WERI-Rb-1 (cell line): ENCODE measurements at places on chromosomes 5 and 9.

- DNase-seq = no peak
Observed at GRCh38 chr5:852431-853401, 1.9 kb upstream of the ZDHHC11 start.

DNA sequence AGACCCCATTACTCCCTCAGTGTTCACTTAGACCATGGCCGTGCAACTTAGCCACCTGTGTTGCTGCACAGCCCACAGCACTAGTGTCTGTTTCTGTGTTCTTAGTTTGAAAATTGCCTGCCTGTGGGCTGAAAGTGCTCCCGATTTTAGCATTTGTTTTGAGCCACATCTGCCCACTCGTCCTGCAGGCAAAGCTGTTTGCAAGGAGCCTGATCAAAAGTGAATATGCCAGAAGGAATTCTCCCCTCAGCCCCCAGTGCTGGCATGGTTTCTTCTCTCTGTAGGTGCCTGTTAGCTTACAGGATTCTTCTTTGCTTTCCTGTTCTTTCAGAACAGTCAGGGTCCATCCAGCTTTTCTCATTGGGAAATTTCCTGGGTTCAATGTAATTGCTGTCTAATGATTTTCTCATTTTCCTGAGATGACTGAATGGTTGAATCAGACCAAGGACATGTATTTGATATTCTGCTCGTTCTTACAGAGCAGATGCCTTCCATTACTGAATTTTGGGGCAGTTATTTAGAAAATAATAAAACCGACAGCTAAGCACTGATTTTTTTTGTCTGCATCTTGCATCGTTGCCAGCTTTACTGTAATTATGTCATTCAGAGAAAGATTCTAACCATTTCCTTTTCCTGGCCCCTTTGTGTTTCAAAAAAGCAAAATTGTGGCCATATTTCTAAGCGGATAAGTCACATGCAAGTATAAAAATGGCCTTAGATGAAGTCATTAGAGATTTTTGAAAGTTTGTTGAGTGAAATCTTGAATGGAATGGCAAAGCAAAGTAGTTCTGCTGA lies 111.1 kb upstream of the CKMT2 start:
- DNase-seq = no peak

DNA sequence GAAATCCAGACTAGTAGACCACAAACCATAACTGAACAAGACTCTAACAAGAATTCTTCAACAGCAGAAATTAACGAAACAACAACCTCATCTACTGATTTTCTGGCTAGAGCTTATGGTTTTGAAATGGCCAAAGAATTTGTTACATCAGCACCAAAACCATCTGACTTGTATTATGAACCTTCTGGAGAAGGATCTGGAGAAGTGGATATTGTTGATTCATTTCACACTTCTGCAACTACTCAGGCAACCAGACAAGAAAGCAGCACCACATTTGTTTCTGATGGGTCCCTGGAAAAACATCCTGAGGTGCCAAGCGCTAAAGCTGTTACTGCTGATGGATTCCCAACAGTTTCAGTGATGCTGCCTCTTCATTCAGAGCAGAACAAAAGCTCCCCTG lies 68.6 kb downstream of the VCAN start:
- no peak for DNase-seq

- DNase-seq = no peak
Observed at GRCh38 chr5:153136910-153137614, 353.4 kb upstream of the GRIA1 start.

GRCh38 chr9:129126749-129127618 lies 15.8 kb downstream of the PTPA start:
- DNase-seq = peak; percentile 62

GRCh38 chr5:871596-872298 lies 20.9 kb downstream of the BRD9 start:
- DNase-seq = no peak

DNA sequence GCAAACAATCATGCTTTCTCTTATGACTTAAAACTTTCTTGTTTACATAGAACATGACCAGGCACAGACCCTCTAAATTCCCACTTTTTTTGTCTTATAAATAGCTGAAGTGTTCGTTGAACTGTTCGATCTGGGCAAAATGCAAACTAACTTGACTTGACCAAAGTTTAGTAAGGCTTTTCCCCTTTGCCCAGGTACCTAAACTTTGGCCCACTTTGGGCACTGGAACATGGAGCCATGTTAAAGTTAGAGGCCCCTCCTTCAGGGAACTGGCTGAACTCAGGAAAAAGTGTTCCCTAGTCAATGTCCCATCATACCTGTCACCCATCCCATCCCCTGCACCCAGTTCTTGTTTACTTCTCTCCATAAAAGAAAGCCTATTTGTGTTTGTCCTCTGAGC lies 9.4 kb upstream of the AMACR start:
- no peak for DNase-seq

DNA sequence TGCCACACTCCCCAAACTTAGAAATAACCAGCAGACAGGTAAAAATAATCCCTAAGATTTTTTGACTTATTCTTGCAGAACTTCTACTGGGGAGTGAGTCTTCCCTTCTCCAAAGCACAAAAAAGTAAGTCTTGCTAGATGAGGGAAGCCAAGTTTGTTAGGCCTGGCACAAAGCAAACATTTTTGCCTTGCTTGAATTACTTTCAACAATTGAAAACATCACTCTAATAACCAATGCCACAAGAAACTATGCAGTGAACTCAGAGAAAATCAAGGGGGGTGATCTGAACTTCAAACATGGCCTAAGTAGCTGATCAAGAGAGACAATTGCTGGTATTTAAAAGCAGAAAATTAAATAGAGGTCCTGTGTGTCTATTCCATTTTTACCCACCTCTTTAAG lies 123.6 kb upstream of the SLC1A3 start:
- DNase-seq = no peak

DNA sequence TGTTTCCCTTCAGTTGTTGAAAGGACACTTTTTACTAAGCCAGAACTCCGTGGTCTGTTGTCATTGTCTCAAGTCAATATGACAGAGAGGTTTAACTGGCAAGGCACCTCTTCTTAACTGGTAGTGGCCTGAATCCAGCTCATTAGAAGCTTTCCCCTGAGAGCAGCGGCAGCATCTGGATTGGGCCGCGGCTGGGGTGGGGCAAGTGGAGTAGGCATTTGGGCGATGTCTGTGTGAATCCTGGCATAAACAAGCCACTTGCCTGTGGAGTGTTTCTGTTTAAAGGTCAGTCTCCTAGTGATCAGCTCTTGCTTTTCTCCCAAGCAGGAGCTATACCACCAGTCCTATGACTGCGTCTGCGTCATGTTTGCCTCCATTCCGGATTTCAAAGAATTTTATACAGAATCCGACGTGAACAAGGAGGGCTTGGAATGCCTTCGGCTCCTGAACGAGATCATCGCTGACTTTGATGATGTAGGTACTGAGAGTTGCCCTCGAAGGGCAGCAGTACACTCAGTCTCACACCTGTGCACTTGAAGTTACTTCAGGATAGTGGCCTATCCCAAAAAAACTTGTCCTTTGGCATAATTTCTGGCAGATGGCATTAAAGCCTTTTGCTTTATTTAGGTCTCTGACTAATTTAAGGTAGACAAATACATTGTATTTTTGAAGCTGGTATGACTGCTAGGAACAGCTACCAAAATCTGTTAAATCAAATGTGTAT lies 48.9 kb downstream of the CFAP90 start:
- DNase-seq = no peak

- DNase-seq = peak; percentile 77
Observed at GRCh38 chr9:127705577-127706379, 1.0 kb upstream of the CFAP157 start.

- no peak for DNase-seq
Observed at GRCh38 chr5:170427672-170428236, 38.6 kb upstream of the KCNMB1 start.

GRCh38 chr5:148374690-148375360 lies 8.9 kb upstream of the FBXO38 start:
- DNase-seq = peak; percentile 72

DNA sequence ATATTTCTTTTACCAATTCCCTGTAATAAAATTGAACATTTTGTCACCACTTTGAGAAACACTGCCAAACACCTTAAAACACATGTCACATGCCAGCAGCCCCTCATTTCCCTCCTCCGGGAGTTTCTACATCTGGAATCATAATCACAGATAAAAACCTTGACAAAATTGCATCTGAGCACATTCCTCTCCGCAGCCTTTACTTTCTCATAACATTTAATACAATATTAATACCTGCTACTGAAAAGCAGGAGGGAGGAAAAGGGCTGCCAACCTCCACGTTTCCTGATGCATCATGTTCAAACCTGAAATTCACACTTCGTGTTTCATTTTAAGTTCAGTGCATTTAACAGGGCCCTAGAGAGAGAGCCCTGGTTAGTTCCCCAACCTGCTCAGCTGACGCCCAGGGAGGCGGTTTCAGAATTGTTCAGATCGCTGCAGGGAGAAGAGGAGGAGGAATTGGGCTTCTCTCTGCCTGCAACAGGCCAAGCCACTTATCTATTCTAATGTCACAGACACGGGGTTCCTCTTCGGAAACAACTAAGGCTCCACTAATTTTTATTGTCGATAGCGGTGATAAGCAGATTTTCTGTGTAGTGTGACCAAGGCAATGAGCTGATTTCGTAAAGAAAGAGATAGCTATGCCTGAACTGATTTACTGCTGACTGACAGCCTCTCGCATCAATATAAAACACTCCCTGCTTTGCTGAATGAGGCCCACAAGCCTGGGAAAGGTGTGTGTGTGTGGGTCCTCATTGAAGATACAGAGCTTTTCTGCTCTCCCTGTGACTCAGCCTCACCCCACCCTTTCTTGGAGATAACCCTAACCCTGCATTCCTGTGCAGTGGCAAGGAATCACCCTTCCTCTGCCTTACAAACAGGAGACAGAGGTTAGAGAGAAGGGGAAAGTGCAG lies 4.9 kb upstream of the LHX2 start:
- no peak for DNase-seq

GRCh38 chr9:134517069-134517680 lies 124.4 kb upstream of the COL5A1 start:
- no peak for DNase-seq

- no peak for DNase-seq
Observed at GRCh38 chr9:28539434-28540070, 966.3 kb upstream of the C9orf72 start.

GRCh38 chr5:60810438-60811085 lies 33.5 kb downstream of the ELOVL7 start:
- no peak for DNase-seq

DNA sequence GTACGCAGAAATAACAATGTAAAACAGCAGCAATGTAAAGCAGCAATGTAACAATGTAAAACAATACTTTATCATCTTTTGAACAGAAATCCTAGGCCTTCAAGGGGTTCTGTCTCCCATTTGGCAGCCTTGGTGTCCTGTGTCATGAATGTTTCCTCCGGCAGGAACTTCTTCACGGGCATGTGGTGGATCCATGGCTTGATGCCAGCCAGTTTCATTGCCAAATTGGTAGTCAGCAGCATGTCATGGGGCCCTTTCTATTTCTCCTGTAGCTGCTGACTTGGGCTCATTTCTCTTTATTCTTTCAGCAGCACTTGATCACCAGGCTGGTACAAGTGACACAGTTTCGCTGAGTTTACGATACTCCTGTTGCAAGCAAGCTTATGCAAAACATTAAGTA lies 275.3 kb downstream of the HTR1A start:
- no peak for DNase-seq

GRCh38 chr5:165152058-165152457 lies 1646.6 kb downstream of the MAT2B start:
- DNase-seq = no peak

DNA sequence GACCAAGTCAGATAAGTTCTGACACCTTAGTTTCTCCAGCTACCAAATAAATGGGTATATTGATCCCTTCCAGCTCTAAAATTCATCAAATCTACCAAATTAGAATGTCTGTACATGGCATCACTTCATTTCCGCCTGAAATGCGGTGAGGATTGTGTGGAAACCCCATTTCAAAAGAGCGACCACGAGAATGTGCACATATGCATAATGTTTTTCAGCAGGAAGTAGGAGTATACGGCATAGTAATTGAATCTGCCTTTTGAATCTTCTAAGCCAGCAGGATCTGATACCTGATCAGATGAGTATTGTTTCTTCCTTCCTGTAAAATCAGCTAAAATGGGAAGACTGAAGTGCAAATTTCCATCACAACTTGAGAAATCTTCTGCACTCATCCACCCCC lies 418.6 kb downstream of the TMEM38B start:
- no peak for DNase-seq

DNA sequence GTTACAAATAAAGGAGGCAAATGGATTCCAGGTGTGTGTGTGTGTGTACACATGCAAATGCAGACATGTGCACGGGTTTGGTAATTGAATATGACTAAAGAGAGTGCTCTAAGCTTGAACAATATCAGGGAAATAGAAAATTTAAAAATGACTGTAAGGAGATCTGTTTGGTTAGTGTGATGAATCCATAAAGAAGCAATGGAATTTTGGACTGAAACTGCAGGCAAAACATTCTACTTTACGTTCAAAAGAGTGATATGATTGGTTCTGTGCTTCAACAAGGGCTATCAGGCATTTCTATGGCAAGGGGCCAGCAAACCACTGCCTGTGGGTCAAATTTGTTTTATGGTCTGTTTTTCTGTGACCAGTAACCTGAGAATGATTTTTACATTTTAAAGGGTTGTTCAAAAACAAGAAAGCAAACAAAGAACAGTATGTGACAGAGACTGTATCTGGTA lies 332.8 kb upstream of the KLF9 start:
- no peak for DNase-seq

DNA sequence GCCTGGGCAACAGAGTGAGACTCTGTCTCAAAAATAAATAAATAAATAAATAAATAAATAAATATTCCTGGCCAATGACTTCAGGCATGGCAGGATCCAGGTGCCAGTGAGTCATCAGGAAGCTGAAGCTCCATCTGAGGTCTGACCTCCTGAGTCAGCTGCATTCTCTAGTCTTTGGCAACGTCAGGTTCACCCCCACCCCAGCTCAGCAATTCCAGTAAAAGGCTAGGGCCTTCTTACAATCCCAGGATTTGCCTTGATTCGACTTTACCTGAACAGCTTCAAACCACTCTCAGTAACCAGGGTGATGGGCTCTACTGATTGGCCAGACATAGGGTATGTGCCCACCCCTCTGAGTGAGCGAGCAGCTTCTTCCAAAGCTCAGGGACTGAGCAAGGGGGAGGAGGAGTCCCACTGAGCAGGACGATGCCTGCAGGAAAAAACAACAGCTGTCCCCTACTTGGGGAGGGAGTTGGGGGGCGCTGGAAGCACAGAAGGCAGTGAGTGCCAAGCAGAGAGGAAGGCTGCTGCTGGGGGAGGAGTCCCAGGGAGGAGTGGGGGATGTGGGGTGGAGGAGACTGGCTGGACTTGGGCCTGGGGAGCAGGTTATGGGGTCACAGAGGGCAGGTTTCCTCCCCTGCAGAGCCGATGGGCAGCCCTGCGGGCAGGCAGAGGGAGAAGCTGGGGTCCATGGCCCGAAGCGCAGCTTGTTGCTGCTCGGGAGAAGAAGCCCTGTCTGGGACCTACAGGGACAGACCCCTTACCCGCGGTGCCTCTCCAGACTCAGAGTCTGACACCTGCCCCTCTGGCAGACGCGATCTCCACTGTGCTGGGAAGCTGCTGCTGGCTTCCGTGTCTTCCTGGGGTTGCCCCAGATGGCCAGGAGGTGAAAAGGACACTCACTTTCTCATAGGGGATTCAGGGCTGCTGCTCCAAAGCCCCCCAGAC lies 25.9 kb upstream of the UNC5A start:
- DNase-seq = peak; percentile 87

GRCh38 chr5:143641549-143642355 lies 170.2 kb upstream of the HMHB1 start:
- no peak for DNase-seq
